Stimulated activated CD8-positive, alpha-beta memory T cell treated with anti-CD3 and anti-CD28 coated beads, Interleukin-7, amount 100 ng/mL, for 48 hours (primary cell): ENCODE measurements at places on chromosomes 1 and 21.

- no peak for DNase-seq
Measured at GRCh38 chr1:203521074-203521794, 27.3 kb downstream of the OPTC start.

GRCh38 chr1:88529581-88529980, 154.5 kb upstream of the PKN2 start:
- DNase-seq: no peak

GRCh38 chr1:21295002-21295401, 4.7 kb upstream of the ECE1 start:
- peak; percentile 41 for DNase-seq

- DNase-seq: no peak
Measured at GRCh38 chr1:107896401-107896800, 68.6 kb downstream of the VAV3 start.

DNA sequence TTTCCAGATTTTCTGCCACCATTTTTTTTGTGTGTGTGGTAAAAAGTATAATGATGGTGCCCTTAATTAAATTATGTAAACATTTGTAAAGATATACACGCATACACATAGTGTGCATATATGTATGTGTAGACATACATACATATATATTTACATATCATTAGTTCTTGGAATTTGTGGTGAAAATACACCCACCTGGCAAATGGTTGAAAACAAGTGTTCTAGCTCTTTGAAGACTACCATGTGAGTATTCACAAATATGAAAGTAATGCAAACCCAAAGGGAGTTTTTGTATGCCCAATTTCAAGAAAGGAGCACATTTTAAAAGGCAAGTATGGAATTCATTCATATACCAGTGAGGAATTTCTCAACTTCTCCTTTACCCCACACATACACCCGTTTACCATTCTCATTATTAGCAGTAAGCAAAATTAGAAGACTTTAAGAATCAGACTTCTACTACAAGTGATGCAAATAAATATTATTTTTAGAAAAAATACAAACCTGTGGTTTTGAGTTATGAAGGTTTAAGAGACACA, 8.0 kb downstream of the RABGAP1L start:
- no peak for DNase-seq
